Osteoblast (primary cell): ENCODE measurements at places on chromosomes 3 and 15. TPM values are rescaled to one million over a fixed set of nuclear protein-coding genes. Genes with fewer than 3 reads are reported as not detected.

The DPPA2 gene
- total RNA-seq: not detected in 2 replicates

The PYGO1 gene
- total RNA-seq: 15.6 and 18.0 TPM in 2 replicates

The LIPC gene
- 1.1 and 2.7 TPM in 2 replicates for total RNA-seq

The CCDC39 gene
- total RNA-seq: not detected in 2 replicates

The FHIT gene
- 2.4 and 3.3 TPM in 2 replicates for total RNA-seq

The GOLGA8M gene
- under 0.01 and 0.29 TPM in 2 replicates for total RNA-seq

The ZNF502 gene
- total RNA-seq: 4.0 and 4.7 TPM in 2 replicates

The HTR3E gene
- not detected in 2 replicates for total RNA-seq

The CFAP100 gene
- not detected in 2 replicates for total RNA-seq

The SHISA5 gene
- 99.3 and 105 TPM in 2 replicates for total RNA-seq

The GOLGA8G gene
- under 0.01 TPM in 1 of 2 replicates, not detected in the other for total RNA-seq

The IQCF5 gene
- total RNA-seq: not detected in 2 replicates

The SAMMSON gene
- total RNA-seq: not detected in 2 replicates

The FANCD2 gene
- 3.2 and 6.2 TPM in 2 replicates for total RNA-seq

The C3orf18 gene
- total RNA-seq: 17.7 and 18.8 TPM in 2 replicates

The NLGN1 gene
- 7.7 and 9.0 TPM in 2 replicates for total RNA-seq

The PPP2R3A gene
- total RNA-seq: 23.9 and 24.2 TPM in 2 replicates

The LSAMP gene
- total RNA-seq: 3.3 and 6.8 TPM in 2 replicates

The IL17RD gene
- 2.2 and 3.5 TPM in 2 replicates for total RNA-seq

The ATP10A gene
- 26.5 and 32.9 TPM in 2 replicates for total RNA-seq

The PPARG gene
- 7.2 and 9.4 TPM in 2 replicates for total RNA-seq

The MME gene
- total RNA-seq: 102 and 261 TPM in 2 replicates

The EFCC1 gene
- total RNA-seq: not detected in 2 replicates

The ACP3 gene
- under 0.01 TPM in 1 of 2 replicates, not detected in the other for total RNA-seq

The PIAS1 gene
- total RNA-seq: 23.6 and 29.0 TPM in 2 replicates

The DUOXA2 gene
- total RNA-seq: not detected in 2 replicates

The CYP1A1 gene
- 0.36 TPM in 1 of 2 replicates, not detected in the other for total RNA-seq

The TEX55 gene
- not detected in 2 replicates for total RNA-seq

The EPB42 gene
- total RNA-seq: not detected in 2 replicates

The ANAPC13 gene
- 68.4 and 77.5 TPM in 2 replicates for total RNA-seq

The AHSG gene
- not detected in 2 replicates for total RNA-seq

The CLEC3B gene
- 48.9 and 52.5 TPM in 2 replicates for total RNA-seq

The ALDH1L1 gene
- under 0.01 TPM in 1 of 2 replicates, not detected in the other for total RNA-seq

The FGD5 gene
- total RNA-seq: under 0.01 TPM in 2 replicates

The ANKUB1 gene
- under 0.01 TPM in 1 of 2 replicates, not detected in the other for total RNA-seq

The SCN11A gene
- total RNA-seq: under 0.01 TPM in 1 of 2 replicates, not detected in the other

The MYL3 gene
- total RNA-seq: not detected in 2 replicates

The ZMYND10 gene
- total RNA-seq: 0.88 and 2.9 TPM in 2 replicates

The GOLGA8H gene
- under 0.01 TPM in 1 of 2 replicates, not detected in the other for total RNA-seq

The DGKG gene
- 2.5 and 2.9 TPM in 2 replicates for total RNA-seq

The GHSR gene
- total RNA-seq: not detected in 2 replicates

The SKOR1 gene
- 0.29 and 0.36 TPM in 2 replicates for total RNA-seq

The VIPR1 gene
- not detected in 2 replicates for total RNA-seq

The ROPN1B gene
- total RNA-seq: not detected in 2 replicates

The CD80 gene
- total RNA-seq: 2.5 and 3.2 TPM in 2 replicates

The SGO1 gene
- 0.36 and 0.88 TPM in 2 replicates for total RNA-seq

The SPCS1 gene
- 60.1 and 67.0 TPM in 2 replicates for total RNA-seq

The TEX9 gene
- 11.2 and 12.7 TPM in 2 replicates for total RNA-seq

The EPHA6 gene
- not detected in 2 replicates for total RNA-seq

The PP2D1 gene
- total RNA-seq: not detected in 2 replicates

The LRIG1 gene
- total RNA-seq: 14.1 and 16.5 TPM in 2 replicates

The LYSMD4 gene
- total RNA-seq: 8.7 and 11.2 TPM in 2 replicates

The ITIH1 gene
- not detected in 2 replicates for total RNA-seq

The EPM2AIP1 gene
- 22.8 and 28.0 TPM in 2 replicates for total RNA-seq

The TUSC7 gene
- not detected in 2 replicates for total RNA-seq

The GTF2A2 gene
- 18.9 and 19.2 TPM in 2 replicates for total RNA-seq

The STXBP5L gene
- not detected in 2 replicates for total RNA-seq

The BRK1 gene
- 113 and 114 TPM in 2 replicates for total RNA-seq
